ENCODE measurements at places on chromosomes 5 and 9.

- DNase-seq = no peak
Measured at GRCh38 chr5:79005936-79006631, 21.0 kb upstream of the ARSB start.

DNA sequence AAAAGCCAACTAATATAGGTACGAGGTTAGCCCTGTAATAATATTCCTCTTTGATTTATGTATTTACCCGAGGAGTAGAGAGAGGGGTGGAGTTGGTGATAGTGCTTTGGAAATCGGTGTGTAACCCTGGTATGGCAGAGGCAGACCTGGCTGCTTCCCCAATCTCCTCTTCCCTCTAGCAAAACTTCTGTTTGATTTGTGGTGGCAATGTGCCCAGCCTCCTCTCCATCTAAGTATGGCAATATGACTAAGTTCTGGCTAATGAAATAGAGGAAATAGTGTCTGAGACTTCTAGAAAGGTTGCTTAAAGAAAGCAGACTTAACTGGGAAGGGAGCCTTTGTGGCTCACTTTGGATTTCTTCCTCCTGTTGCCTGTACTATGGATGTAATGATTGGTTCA lies 491.1 kb downstream of the ENC1 start:
- no peak for DNase-seq

GRCh38 chr9:38437193-38437823 lies 13.1 kb upstream of the IGFBPL1 start:
- no peak for DNase-seq

DNA sequence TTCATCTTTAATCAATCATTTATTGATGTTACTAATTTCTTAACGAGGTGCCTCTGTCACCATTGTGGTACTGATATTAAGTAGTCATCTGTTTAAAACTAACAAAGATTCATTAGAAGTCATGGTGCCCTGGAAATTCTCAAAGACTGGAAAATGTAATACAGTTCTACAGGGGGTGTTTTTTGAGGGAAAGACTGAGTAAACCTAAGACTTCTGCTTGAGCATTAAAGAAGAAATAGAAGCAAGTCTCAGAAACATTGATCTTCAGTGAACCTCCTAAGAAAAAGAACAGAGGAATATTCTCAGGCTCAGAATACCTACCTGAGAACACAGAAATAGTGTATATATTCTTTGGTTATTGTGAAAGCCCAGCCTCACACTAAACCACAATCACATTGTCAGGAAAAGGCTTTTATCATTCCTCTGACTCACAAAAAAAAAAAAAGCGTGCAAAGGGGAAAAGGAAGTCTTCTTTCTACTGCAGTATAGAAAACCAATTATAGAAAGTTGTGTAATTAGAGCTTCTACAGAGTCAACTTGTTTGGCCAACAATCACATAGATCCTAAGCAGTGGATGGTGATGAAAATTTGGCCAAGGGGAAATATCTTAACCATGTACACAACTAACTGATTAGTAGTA lies 60.8 kb downstream of the HINT1 start:
- no peak for DNase-seq

- DNase-seq = no peak
Measured at GRCh38 chr9:129841071-129841470, 5.8 kb downstream of the USP20 start.

- no peak for DNase-seq
Measured at GRCh38 chr9:130659699-130660248, 4.6 kb upstream of the PRDM12 start.

DNA sequence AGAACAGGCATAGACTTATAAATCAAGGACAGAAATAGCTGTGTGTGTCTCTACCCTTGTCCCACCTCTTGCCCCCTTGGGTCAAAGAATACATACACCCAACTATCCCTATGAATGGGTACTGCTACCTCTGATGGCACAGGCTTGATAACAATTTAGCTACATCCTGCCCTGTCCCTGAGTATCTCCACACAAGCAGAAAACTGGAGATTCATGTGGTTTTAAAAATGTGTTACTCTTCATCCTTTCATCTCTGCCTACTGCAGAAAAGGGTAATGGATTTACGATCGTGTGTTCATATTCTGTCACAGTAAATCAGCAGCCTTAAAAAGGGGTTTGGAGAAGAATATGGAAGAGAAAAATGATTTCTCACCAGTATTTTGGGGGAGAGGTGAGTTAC lies 49.2 kb upstream of the NREP start:
- no peak for DNase-seq

- no peak for DNase-seq
Measured at GRCh38 chr5:5558638-5559527, 136.4 kb downstream of the ICE1 start.

DNA sequence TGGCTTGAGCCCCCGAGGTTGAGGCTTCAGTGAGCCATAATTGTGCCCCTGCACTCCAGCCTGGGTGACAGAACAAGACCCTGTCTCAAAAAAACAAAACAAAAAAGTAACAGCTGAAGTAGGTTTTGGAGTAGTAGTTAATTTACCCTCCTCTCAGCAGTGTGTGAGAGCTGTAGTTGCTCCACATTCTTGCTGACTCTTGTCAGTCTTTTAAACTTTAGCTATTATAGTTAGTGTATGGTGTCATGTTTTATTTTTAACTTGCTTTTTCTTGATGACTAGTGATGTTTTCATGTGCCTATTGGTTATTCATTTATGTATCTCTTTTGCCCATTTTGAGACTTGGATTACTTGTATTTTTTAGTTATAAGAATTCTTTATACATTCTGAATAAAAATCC lies 52.9 kb upstream of the DHFR start:
- DNase-seq = no peak

DNA sequence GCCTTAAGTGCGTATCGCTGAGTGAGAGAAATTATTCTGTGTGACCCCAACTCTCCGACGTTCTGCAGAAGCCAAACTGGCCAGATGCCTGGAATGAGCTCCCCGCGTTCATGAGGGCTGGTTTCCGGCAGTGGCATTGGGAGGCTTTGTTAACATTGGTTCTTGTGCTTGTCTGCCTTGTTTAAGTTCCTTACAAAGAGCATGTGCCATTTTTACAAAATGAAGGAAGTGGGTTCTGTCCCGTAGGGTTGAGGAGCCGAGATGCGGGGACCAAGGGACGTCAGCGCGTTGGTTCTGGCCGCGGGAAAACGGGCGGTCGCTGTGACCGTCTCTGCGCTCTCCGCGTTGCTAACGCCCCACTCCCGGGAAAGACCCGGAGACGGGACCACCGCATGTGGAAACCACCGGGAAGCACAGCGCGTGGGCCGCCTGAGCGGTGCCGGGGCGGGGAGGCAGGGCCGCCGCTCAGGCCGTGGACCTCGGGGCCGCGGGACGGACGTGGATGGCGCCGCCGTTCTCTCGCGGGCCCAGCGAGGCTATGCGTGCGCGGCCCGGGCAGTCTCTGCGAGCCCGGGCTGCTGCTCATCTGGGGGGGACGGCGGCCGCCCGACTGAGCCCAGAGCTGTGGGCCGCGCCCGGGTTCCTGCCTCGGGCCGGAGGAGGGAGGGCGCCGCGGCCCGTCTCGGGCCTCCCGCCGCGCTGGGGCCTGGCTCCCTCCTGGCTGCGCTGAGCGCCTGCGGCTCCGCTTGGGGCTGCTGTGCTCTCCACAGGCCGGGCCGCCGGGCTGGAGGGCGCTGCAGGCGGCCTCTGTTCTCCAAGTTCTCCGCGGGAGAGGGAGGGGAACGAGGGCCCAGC lies 13.4 kb downstream of the RABL6 start:
- no peak for DNase-seq

DNA sequence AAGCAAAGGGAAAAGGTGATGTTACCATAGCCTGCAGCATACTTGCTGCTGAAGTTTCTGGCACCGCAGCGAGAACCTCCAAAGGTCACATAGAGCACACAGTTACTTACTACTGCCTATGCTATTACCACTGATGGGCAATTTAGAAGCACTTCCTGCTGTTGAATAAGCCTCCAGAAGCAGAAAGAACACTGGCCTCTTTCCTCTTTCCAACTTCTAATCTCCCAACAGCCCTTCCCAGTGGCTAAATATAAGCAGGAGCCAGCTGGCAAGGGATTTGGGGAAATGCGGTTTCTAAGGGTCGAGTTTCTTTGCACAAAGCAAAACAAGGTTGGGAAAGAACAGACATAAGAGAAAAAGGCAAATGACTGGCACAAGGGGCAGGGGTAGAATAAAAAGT lies 669.2 kb upstream of the ACO1 start:
- no peak for DNase-seq

DNA sequence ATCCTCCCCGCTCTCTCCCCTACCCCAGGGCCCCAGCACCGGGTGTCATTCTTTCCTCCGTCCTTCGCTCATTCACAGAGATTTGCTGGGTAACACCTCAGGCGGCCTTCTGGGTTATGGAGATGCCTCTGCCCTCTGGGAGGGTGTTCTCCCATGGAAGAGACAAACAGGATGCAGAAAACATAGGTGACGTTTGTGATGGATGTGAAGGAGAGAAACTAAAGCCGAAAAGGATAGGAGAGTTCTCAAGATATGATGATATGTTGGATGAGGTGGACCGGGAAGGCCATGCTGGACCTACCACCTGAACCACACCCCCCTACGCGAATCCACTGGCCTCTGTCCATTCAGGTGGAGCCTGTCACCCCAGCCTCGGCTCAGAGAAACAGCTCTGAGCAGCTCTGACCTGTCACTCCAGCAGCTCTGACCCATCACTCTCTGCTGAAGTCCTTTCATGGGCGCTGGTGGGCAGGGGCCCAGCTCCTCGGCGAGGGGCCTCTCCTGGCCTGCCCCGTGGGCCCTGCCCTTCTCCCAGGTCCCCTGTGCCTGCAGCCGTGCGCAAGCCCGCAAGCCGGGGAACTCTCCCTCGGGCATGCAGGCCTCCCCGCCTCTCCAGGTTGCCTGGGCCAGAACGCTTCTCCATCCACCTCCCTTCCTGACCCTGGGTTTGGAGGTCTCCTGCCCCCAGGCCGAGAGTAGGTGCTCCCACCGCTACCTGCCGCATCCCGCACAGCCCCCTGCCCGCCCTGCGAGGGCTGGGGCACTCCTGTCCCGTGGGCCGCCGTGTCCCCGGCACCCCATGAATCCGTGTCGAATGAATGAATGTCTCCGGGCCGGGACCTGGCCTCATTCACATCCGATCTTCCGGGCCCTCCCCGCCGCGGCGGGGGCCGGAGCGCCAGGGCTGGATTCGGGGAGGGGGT lies 717 bp upstream of the NCS1 start:
- DNase-seq = no peak
